Caudate nucleus (tissue), 63 donors: ENCODE measurements at places on chromosomes 2 and 18.

- DNase-seq = no peak
Measured at GRCh38 chr2:29480426-29480825, 365.2 kb downstream of the CLIP4 start.

- DNase-seq = no peak
Measured at GRCh38 chr2:205998583-205998982, 87.4 kb downstream of the INO80D start.

DNA sequence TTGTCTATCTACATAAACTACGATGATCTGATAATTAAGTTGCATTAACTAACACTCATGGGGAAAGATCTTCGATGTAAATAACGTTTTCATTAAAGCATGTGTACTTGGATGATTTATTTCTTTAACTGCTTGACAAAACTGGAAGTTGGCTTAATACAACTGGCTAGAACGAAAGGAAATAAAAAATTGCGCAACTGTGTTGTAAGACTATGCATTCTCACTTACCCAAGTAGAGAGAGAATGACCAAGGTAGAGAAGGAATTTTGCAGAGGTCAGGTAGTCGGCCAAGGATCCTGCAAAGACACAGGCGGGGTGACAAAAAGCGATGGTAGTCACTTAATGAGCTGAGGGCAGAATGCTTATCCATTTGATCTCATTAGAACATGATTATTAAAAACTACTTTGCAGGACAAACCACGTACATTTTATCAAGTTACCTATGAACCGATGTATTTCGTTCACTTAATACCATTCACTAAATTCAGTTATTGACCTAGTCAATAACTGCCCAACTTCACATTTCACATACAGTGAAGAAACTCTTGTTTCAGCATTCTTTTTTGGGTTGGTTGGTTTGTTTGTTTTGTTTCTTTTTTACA, 900 bp downstream of the SLC40A1 start:
- no peak for DNase-seq

DNA sequence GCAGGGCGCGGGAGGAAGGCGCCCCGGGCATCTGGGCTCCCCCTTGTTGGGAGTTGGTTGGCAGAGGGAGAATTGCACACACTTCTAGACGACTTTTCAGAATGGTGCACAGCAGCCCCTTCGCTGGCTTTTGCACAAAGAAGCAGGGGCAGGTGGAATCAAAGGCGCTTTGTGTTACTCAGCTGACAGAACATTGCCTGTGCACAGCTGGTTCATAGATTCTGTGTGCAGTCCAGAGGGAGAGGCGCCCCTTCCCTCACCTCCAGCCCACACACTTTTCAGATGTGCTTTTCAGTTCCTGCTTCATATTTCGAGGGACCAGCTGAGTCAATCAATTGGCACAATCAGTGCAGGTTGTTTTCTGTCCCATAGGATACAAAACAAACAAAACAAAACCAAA, 348.4 kb upstream of the RAB12 start:
- DNase-seq = no peak

DNA sequence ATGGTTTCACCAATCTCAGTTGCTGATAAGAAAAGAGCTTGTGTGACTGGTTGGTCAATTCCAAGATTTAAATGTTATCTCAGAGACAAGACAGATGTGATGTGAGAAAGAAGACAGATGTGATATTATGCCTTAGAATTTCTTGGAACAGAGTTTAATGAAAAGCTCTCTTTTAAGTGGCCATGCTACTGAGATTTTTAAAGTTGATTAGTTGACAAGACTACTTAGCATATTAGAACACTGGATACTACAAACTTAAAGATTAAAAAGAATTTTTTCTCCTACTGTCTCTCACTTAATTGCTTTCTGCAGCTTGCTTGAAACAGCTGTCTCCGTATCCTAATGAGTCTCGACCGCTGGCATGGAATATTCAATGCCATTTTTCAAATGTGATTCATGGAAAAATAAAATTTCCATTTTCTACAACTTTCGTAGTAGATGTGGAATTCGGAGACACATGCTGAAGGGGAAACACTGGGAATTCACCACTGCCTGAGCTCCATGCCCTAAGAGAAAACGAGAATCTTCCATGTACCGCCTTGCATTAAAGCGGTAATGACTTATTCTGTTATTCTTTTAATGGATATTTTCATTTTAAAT, 634.2 kb upstream of the SETBP1 start:
- DNase-seq = no peak
